Cardiac ventricle fibroblast (primary cell): ENCODE measurements at places on chromosomes 1 and 21. TPM values are rescaled to one million over a fixed set of nuclear protein-coding genes. Genes with fewer than 3 reads are reported as not detected.

The CCNL2 gene
- total RNA-seq, result 119 and 121 TPM in 2 replicates

The MED8 gene
- total RNA-seq, result 28.6 and 44.9 TPM in 2 replicates

The ACP6 gene
- 2.1 and 3.6 TPM in 2 replicates for total RNA-seq

The CD53 gene
- not detected in 2 replicates for total RNA-seq

The KCNK2 gene
- total RNA-seq, result 0.31 and 0.49 TPM in 2 replicates

The KIRREL1 gene
- 129 and 142 TPM in 2 replicates for total RNA-seq

The RSPH1 gene
- total RNA-seq, result not detected in 2 replicates

The PGLYRP3 gene
- not detected in 2 replicates for total RNA-seq

The FLG2 gene
- total RNA-seq, result not detected in 2 replicates

The SPATA46 gene
- total RNA-seq, result not detected in 2 replicates

The VHLL gene
- total RNA-seq, result not detected in 2 replicates

The CD34 gene
- total RNA-seq, result 6.1 and 7.4 TPM in 2 replicates

The GNAT2 gene
- 0.68 TPM in 1 of 2 replicates, not detected in the other for total RNA-seq

The KCNJ9 gene
- total RNA-seq, result not detected in 2 replicates

The FCRL4 gene
- not detected in 2 replicates for total RNA-seq

The DNMT3L gene
- not detected in 2 replicates for total RNA-seq

The JUN gene
- total RNA-seq, result 148 and 161 TPM in 2 replicates

The WDR64 gene
- total RNA-seq, result not detected in 2 replicates

The CTSE gene
- total RNA-seq, result not detected in 2 replicates

The PLA2G2D gene
- not detected in 2 replicates for total RNA-seq

The ATP6V1G3 gene
- total RNA-seq, result not detected in 2 replicates

The CACHD1 gene
- 8.5 and 8.7 TPM in 2 replicates for total RNA-seq

The MPZL1 gene
- 104 and 106 TPM in 2 replicates for total RNA-seq

The TRIM63 gene
- total RNA-seq, result not detected in 2 replicates

The FAM43B gene
- total RNA-seq, result 1.2 and 2.2 TPM in 2 replicates

The KIAA0040 gene
- 0.78 and 3.1 TPM in 2 replicates for total RNA-seq

The ZMPSTE24 gene
- total RNA-seq, result 36.6 and 44.4 TPM in 2 replicates

The RXFP4 gene
- total RNA-seq, result not detected in 2 replicates

The RSRP1 gene
- total RNA-seq, result 52.0 and 53.4 TPM in 2 replicates

The TMCO4 gene
- 12.0 and 16.8 TPM in 2 replicates for total RNA-seq

The LENEP gene
- not detected in 2 replicates for total RNA-seq

The CD164L2 gene
- total RNA-seq, result not detected in 2 replicates

The SMIM12 gene
- total RNA-seq, result 25.4 and 40.6 TPM in 2 replicates

The RNU1-4 gene
- total RNA-seq, result under 0.01 TPM in 2 replicates

The TMEM52 gene
- 13.5 TPM in 1 of 2 replicates, not detected in the other for total RNA-seq

The CDC42BPA gene
- 18.0 and 23.2 TPM in 2 replicates for total RNA-seq

The C1orf87 gene
- total RNA-seq, result not detected in 2 replicates

The GBP4 gene
- 0.94 and 6.9 TPM in 2 replicates for total RNA-seq

The KCNQ4 gene
- total RNA-seq, result 0.10 TPM in 1 of 2 replicates, not detected in the other
